Thymus (tissue), 14 donors: ENCODE measurements at places on chromosomes 16 and 17.
A peak's percentile ranks its signal among the peaks of the same experiment; 100 is the strongest.

DNA sequence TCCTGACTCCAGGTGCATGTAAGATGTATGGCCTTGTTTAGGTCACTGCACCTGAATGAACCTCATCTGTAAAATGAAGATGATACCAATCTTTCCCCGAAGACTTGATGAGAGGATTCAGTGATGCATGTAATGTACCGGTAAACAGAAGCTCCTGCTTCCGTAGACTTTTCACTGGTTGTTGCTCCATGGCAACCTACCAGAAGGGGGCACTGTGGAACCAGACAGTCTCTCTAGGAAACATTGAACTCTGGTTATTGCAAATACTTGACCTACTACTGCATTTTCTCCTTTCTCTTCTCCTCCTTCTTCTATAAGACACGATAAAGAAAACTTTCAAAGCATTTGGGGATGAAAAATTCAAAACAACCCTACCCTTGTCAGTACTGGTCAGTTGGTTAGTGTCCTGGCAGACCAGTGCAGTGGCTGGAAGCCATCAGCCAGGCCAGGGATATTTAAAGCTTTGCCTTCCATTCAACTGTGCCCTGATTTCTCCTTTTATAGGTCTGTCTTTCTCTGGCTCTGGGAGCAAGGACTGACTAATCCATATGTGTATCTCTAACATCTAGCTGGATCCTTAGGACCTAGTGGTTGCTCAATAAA lies 667.4 kb upstream of the SALL1 start:
- no peak for DNase-seq

DNA sequence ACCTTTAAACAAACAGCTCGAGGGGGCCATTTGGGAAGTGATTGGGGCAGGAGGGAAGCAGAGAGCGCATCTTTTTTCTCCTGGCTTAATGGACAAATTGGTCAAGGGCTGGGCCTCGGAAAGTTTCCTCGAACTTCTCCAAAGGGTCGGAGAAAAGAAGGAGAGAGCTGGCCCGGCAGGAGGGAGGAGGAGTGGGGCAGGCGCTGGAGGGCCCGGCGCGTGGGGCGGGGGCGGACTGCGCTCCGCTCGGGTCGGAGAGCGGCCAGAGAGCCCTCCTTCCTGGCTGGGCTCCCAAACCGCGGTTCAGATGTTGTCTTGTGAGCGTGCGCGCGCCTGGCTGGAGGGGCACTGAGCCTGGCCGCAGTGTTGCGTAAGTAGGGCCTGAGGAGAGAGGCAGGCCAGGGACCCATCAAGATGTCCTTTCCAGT lies 1.2 kb downstream of the MMP2 start:
- DNase-seq = no peak

DNA sequence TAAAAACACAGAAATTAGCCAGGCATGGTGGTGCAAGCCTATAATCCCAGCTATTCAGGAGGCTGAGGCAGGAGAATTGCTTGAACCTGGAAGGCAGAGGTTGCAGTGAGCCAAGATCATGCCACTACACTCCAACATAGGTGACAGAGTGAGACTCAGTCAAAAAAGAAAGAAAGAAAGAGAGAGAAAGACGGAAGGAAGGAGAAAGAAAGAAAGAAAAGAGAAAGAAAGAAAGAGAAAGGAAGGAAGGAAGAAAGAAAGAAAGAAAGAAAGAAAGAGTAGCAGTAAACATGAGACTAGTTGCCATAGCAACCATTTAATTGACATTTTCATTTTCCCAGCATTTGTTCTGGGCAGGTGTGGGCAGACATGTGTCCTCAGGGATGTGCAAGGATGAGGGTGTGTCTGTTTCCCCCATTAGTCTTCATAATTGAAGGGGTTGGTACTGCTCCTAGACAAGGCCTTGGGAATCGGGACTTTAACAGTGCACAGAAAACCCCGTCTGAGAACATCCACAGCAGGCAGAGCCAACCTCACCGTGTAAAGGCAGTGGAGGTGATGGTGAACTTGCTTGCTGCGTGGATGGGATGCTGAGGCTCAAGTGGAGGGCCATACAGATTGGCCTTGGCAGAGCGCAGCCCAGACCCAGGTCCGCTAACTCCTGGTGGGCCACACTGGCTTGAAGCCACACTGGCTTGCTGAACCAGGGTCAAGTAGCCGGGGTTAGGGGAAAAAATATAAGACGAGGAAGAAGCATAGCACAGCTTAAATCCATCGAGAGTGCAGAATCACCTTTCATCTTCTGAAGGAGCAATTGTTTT lies 35.2 kb upstream of the KIFC3 start:
- DNase-seq = no peak

DNA sequence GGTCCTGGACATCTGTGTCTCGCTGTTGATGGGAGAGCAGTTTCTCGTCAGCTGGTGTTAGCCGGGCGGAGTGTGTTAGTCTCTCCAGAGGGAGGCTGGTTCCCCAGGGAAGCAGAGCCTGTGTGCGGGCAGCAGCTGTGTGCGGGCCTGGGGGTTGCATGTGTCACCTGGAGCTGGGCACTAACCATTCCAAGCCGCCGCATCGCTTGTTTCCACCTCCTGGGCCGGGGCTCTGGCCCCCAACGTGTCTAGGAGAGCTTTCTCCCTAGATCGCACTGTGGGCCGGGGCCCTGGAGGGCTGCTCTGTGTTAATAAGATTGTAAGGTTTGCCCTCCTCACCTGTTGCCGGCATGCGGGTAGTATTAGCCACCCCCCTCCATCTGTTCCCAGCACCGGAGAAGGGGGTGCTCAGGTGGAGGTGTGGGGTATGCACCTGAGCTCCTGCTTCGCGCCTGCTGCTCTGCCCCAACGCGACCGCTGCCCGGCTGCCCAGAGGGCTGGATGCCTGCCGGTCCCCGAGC lies 17.9 kb downstream of the GAA start:
- no peak for DNase-seq

GRCh38 chr17:60077226-60077625 lies 1.5 kb downstream of the HEATR6 start:
- no peak for DNase-seq

DNA sequence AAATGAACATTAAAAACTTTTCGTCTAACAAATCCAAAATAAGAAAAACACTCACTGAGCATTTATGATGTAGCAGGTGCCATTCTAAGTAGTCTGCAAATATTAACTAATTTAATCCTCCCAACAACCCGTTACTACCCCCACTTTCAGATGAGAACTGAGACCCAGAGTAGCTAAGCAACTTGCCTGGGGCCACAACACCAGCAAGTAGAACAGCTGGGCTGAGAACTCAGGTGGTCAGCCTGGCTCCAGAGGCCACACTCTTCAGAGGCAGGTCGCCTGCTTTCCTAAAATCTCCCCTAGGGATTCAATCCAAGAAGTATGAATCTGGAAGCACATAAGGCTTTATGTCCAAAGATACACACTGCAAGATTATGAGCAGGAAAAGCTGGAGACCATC lies 6.2 kb downstream of the MBTPS1 start:
- DNase-seq = no peak

- DNase-seq = no peak
These were observed 10.7 kb upstream of the CNGB1 start for GRCh38 chr16:57981636-57982035.

- no peak for DNase-seq
These were observed 6.0 kb downstream of the LYRM1 start for GRCh38 chr16:20906341-20907255.

- no peak for DNase-seq
These were observed 21.1 kb upstream of the TFAP4 start for GRCh38 chr16:4293822-4294457.

GRCh38 chr17:27609611-27610303 lies 21.2 kb upstream of the LGALS9 start:
- no peak for DNase-seq

DNA sequence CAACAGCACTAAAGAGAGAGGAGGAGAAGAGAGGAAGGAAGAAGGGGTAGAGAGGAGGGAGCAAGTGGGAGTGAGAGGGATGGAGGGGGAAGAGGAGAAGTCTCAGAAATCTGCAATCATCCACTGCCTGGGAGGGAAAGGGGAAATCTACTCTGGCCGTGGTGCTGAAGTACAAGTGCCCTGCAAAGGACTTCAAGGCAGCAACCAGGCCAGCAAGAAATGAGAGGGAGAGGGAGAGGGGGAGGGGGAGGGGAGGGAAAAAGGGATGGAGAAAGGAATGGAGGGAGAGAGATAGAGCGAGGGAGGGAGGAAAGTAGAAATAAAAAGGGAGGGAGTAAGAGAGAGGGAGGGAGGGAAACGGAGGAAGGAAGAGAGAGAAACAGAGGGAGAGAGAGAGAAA lies 130.8 kb upstream of the EEF2KMT start:
- DNase-seq = no peak

DNA sequence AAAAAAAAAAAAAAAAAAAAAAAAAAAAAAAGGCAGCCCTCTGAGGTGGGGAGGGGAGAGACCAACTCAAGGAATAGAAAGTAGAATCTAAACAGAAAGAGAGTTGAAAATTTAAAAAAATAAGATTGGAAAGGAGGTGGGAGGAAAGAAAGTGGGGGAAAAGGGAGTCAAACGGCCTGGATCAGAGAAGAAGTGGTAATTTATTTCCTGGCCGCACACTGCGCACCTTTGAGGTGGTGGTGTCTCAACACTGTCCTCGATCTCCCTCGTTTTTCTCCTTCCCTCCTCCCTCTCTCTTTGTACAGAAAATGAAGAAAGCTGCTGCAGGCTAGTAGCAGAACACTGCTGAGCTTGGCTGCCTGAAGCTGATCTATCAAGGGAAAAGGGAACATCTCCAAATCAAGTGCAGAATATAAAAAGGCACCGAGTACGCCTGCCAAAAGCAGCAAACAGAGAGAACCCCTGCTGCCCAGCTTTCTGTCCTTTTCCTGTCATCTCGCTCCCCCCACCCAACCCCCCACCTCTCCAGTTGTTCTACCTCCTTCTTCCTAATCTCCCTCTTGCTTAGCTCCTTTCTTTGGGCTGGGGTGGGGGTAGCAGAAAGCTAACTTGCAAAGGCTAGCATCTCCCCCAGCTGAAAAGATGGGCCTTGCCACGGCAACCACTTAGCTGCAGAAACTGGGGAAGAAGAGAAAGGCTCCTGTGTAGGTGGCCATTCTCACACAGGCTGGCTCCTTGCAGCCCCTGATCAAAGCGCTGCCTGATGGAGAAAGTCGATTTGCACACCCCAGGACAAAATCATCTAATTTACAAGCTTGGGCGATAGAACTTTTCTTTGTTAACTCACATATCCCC lies 22.5 kb downstream of the AXIN2 start:
- DNase-seq = no peak

GRCh38 chr17:72104863-72105234 lies 16.0 kb upstream of the SOX9 start:
- no peak for DNase-seq

DNA sequence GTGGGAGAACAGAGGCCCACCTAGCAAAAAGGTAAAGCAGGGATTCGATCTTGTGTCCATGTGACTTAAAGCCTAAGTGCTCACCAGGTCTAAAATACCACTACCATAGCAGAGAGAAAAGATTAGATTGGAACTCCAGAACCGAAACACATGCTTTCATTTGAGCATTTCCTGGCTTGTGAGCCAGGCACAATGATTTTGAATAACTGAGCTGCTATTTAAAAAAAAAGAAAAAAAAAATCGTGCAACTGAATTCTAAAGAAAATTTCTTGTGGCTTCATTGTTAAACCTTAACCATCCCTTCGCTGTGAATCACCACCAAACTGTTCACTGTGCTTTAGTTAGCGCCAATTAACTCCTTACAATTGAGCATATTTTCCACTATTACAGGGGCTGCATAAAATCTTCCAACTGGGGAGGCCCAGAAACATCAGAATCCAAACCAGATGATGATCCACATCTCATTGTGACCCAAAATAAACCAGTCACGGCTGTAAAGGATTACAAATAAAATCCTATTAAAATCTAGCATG lies 366.4 kb upstream of the ERCC4 start:
- DNase-seq = no peak

GRCh38 chr16:68731637-68732036 lies 5.5 kb upstream of the CDH1 start:
- DNase-seq = no peak

GRCh38 chr17:63221939-63222338 lies 224.2 kb downstream of the CYB561 start:
- no peak for DNase-seq

- peak; percentile 11 for DNase-seq
These were observed 23.6 kb downstream of the SEZ6 start for GRCh38 chr17:28982131-28982793.

- no peak for DNase-seq
These were observed 19.7 kb downstream of the MAP2K6 start for GRCh38 chr17:69434164-69434579.

DNA sequence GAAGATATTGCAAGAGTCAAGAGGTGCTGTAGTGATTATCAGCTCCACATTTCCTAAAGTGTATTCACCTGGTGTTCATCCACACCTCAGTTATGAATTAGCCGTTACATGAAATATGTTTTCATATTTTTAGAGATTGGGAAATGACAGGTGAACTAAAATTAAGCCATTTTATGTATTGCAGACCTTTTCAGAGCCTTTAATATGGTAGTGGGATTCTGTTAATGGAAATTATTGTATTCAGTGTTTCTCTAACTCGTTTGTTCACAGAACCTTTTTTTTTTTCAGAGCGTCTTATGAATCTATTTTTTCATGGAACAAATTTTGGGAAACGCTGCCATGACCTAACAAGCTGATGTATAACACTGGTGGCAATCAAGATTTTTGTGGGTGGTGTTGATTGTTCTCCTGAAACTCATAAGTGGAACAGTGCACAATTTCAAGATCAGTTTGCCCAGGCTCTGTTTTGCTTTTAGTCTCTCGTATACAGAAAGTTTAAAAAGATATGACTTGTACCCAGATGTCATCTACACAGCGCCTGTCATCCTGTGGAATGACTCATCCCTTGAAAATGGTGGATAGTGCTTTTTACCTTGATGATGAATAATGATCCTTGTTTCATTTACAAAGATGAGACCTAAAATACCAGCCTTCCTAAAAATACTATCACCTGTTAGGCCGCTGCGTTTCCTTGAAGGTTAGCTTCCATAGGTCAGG lies 88.8 kb downstream of the ARHGAP44 start:
- no peak for DNase-seq

GRCh38 chr16:75105306-75106061 lies 11.1 kb downstream of the LDHD start:
- DNase-seq = peak; percentile 63

GRCh38 chr17:1109606-1110540 lies 69.9 kb downstream of the ABR start:
- DNase-seq = no peak
